ENCODE measurements at places on chromosomes 6 and 20.

- no peak for DNase-seq
Measured at GRCh38 chr6:91482498-91482897, 895.6 kb upstream of the MAP3K7 start.

GRCh38 chr6:57108691-57109090 lies 18.7 kb downstream of the ZNF451 start:
- DNase-seq, result no peak

GRCh38 chr20:47711046-47711752 lies 74.1 kb downstream of the SULF2 start:
- DNase-seq, result no peak

DNA sequence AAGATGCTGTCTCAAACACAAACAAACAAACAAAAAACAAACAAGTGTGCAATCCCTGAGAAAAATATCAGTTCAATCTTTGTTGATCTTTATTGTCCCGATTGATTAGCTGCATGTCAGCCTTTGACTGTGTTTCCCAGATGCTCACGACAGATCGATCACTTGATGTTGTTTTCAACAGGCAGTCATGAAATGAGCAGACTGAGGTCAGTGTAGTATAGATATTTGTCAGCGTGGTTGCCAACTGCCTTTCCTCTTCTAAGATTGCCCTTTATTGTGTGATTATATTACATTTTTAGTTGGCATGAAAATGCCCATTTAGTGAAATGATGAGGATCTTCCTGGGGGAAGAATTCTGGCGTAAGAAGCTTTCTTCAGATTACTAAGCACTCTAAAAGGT lies 25.6 kb downstream of the UTRN start:
- no peak for DNase-seq

GRCh38 chr20:52529826-52530225 lies 338.2 kb upstream of the ZFP64 start:
- no peak for DNase-seq

GRCh38 chr6:112203577-112204349 lies 50.6 kb downstream of the LAMA4 start:
- no peak for DNase-seq

DNA sequence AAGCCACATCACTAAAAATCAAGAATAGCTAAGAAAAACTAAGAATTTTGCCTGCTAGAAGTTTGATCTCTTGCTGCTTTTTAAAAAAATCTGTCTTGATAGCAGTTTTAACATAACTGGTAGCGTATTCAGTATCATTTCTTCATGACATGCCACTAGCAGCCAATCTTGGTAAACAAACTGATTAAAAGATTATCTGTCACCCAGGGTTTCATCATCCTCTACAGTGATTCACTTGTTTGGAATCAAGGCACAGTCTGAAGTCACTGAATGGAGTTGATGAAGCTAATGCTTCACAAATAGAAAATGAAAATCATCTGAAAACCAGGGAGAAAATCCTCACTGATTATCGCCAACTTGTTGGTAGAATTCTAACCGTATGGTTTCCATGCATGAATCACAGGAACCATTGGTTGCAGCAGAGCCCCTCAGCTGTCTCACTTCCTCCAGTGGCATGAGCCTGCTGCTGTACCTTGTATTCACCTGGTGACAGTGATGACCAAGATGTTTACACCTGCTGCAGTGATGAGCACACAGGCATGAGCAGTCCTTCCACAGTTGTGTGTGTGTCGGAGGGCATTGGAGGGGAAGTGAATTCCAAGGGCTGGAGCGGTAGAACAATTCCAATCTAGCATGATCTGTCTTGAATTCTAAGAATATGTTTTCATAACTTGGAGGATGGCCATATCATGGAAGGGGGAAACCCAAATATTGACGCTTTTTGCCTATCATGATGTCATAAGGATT lies 275.0 kb downstream of the KHDC1L start:
- DNase-seq, result no peak

DNA sequence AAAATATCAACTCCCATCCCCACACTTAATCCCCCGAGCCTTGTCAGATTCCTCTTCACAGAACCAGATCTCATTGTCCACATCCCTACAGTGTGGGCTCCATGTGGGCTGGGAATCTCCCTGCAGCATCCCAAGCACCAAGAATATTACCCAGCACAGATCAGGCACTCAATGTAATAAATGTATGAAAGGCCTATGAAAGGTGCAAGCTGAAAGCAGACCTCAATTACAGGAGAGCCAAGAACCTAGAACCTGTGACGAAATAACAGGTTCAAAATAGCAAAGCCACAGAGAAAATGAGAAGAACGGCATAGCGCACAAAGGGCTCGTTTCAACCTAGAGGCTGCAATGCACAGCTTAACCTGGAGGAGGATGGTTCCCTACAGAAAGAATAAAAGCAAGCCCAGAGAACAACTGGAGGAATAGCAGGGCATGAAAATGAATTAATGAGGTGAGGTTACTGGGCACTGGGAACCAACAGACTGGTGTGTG lies 3.1 kb downstream of the SLC23A2 start:
- no peak for DNase-seq

DNA sequence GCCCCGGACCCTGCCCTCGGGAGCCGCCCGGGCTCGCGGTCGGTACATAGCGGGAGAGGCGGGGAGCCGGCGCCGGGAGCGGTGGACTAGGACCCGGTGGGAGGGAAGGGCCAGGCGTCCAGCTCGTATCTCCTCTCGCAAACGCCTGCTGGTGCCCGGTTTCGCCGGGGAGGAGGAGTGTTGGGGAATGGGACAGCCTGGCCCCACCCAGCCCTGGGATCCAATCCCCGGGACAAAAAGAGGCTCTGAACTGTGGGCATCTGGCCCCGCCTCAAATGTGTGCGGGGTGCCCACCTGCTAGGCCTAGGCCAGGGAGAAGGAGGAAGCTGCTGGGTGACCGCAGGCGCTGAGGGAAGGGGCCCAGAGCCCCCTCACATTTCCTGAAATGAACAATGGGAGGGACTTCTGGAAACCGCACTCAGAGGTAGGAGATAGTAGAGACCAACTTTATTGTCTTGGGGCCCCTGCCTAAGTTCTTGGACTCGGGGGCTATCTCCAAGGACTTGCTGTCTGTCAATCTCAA lies at the start of gene KCNK17:
Gene KCNK17, minus strand, starts transcription at position 147 of the 523 bp plus-strand sequence. Its CDS starts 99 bp downstream, at position 48.
- DNase-seq, result no peak

GRCh38 chr6:141830530-141830929 lies 302.2 kb upstream of the GJE1 start:
- no peak for DNase-seq

- no peak for DNase-seq
Measured at GRCh38 chr6:15425947-15426346, 180.1 kb downstream of the JARID2 start.

DNA sequence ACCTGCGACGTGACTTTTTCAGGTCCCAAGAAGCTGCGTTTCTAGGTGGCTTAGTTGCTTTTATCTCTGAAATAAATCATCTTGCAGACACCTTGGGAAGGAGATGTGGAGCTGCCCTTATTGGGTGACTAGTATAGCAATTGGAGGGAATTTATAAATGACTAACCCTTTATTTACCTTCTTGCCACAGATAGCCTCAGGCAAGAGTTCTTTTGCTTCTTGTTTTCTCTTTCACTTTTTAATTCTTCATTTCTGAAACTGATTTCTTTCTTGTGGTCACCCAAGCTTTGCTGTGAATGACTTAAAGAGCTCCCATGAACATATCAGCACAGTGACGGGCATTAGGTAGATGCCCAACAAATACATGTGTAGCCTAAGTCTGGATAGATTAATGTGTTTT lies 3.0 kb downstream of the ADGRF4 start:
- no peak for DNase-seq

GRCh38 chr20:430091-430999 lies 22.2 kb downstream of the RBCK1 start:
- DNase-seq, result peak; percentile 51

DNA sequence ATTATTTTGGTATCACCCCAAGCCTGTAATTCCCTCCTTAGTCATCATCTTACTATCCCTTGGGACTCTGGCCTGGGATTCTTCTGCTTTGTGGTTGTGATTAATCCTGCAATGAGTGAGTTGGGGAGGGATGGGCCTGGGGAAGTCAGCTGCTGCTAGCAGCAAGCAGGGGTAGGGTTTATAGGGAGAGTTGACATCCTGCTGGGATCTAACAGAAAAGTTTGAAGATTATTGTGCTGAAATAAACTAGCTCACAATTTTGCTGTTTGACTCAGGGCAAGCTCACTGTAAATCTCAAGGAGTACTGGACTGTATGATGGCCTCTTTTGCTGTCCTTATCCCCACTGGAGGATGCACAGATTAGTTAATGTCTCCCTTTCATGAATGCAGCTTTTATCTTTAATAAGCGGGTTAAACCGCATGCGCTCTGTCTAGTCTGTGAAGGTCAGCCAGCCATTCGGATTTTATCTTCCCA lies 83.4 kb downstream of the JARID2 start:
- no peak for DNase-seq

GRCh38 chr6:1240766-1241318 lies 71.1 kb upstream of the FOXQ1 start:
- no peak for DNase-seq

DNA sequence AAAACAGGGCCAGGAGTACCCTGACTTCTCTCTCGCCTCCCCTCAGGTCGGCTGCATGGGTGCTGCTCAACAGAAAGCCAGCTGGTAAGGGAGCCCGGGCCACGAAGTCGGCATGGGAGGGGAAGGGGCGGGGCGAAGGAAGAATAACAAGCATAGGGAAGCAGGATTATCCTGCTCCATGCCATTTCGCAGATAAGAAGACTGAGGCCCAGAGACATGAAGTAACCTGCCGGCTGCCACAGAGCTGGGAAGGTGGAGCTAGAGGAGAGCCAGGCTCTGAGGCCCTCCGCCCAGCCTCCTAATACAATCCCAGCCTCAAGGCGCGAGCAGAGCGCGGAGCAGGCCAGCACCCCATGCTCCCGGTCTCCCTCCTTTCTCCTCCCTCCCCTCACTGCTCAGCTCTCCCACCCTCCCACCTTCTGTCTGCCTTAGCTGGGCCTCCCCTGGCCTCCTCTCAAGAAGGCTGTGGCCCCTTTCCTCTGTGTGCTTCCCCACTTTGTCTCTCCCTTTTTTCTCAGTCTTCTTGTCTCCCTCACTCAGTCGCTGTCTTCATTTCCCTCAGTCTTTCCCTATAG lies 13.2 kb upstream of the HMGA1 start:
- no peak for DNase-seq

- no peak for DNase-seq
Measured at GRCh38 chr6:105453968-105454367, 51.1 kb upstream of the PREP start.

DNA sequence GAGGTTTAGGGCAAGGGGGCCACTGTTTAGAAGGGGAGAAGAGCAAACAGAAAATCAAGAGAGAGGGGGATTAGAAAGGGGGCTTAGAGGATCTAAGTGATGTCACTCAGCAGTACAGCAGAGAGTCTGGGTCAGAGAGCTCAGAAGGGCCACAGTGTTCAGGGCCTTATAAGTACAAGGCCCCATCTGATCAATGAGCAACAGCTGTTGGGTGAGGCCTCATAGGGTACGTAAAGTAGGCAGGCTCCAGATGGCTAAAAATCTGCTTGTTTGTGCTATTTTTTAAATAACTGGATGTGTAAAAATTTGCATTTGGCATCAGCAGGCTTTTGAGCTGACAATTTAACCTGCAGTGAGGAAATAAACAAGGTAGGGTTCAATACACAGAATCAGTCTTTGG lies 149.8 kb downstream of the SH3BGRL2 start:
- DNase-seq, result no peak

DNA sequence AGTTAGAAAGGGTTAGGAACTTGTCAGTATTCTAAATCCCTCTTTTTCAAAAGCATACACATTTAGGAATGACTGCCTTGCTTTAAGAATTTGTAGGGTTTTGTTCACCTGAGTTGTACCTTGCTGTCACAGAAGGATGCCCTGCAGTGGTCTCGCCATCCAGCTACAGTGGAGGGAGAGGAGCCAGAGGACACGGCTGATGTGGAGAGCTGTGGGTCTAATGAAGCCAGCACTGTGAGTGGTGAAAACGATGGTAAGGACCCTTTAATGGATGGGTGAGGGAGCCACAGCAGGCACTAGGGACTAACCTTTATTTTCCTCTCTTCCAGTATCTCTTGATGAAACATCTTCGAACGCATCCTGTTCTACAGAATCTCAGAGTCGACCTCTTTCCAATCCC lies 69.9 kb downstream of the ASXL1 start:
- no peak for DNase-seq

DNA sequence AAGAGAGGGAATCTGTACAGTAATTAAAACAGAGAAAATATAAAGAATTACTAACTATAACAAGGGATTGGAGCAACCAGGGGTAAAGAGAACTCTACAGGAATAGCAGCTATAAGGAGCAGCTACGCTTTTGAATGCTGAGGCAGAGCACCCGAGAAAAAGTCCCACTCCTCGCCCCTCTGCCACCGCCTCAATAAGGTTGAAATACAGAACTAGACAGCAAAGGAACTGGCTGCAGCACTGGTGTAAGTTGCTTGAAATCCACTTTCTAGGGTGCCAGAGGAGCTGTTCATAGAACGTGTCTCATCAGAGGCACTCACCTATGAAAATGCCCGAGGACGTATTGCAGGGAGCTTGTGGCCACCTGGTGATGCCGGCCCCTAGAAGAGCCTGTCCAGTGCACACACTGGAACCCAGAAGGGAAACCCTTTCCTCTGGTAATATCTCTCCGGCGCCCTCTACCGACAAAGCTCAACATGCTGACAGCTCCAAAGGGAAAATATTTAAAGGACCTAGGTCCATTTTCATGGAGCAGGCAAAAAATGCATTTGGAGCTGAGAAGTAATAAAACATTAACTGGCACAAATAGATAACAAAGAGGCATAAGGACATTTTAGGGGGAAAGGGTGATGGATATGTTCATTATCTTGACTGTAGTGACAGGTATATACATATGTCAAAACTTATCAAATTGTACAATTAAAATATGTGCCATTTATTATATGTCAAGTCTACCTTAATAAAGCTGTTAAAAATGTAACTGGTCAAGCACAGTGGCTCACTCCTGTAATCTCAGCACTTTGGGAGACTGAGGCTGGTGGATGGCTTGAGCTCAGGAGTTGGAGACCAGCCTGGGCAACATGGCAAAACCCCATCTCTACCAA lies 137.4 kb upstream of the HDAC2 start:
- no peak for DNase-seq

- DNase-seq, result no peak
Measured at GRCh38 chr6:157304899-157305663, 18.2 kb downstream of the TMEM242 start.

DNA sequence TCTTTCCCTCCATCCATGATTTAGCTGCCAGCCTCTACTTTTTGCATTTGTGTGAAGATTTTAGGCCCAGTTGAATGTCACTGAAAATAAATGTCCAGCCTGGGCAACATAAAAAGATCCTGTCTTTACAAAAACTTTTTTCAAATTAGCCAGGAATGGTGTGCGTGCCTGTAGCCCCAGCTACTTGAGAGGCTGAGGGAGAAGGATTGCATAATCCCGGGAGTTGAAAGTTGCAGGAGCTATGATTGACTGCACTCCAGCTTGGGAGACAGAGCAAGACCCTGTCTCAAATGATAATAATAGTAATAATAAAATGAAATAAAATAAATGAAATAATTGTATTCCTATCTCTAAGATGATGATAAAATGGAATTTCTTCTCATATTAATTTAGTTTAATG lies 5.0 kb upstream of the GFOD1 start:
- no peak for DNase-seq

DNA sequence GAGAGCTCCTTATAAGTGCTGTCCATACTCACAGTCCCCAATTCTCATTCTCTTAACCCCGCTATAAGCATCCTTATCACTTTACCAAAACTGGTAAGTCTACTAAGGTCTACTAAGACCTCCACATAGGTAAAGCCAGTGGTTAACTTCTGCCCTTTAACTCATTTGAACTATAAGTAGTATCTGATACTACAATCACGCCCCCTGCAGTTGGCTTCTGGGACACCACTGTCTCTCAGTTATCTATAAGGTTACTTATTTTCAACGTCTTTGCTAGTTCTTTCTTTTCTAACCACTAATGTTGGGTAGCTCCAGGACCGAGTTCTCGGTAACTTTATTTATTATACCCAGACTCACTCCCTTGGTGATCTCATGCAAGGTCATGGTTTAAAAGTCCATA lies 142.6 kb downstream of the ARHGAP18 start:
- no peak for DNase-seq

All from ascending aorta (tissue), 2 donors.